ENCODE measurements at places on chromosomes 6 and 20.

- DNase-seq, result no peak
Measured at GRCh38 chr20:51409192-51409880, 133.2 kb downstream of the NFATC2 start.

DNA sequence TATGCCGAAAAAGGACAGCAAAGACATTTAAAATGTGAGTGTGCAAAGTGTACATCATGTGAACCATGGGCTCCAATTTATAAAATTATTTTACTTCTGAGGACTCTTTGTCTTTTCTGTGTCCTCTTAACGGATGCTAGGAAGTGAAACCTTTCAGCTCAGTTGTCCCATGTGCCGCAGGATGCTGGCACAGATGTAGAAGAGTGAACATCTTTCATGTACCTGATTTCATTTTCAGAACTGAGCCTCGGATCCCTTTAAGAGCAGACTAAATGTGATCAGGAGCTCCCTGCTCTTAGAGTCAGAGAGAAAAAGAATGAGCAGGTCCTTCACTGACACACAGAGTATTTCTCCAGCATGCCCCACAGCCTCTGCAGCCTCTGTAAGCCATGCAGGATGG is 27.6 kb upstream of the FUCA2 start:
- no peak for DNase-seq

DNA sequence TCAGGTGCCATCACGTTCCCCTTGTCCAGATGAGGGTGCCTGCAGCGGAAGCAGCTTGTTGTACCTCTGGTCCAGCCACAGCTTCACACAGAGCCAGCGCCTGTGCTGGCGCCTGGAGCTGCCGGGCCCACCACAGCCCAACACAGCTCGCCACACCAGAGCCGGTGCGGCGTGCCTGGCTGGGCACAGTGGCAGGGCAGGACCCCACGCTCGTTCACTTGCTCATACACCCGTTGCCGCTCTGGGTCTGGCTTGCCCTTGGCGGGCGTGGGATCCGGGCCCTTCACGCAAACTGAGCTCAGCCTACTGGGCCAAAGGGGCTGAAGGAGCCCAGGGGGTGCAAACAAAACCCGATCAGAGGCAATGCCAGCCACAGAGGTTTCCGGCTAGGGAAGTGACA is 492.5 kb upstream of the MANEA start:
- DNase-seq, result no peak

GRCh38 chr6:145813285-145814034 is 1.1 kb downstream of the FBXO30 start:
- no peak for DNase-seq

DNA sequence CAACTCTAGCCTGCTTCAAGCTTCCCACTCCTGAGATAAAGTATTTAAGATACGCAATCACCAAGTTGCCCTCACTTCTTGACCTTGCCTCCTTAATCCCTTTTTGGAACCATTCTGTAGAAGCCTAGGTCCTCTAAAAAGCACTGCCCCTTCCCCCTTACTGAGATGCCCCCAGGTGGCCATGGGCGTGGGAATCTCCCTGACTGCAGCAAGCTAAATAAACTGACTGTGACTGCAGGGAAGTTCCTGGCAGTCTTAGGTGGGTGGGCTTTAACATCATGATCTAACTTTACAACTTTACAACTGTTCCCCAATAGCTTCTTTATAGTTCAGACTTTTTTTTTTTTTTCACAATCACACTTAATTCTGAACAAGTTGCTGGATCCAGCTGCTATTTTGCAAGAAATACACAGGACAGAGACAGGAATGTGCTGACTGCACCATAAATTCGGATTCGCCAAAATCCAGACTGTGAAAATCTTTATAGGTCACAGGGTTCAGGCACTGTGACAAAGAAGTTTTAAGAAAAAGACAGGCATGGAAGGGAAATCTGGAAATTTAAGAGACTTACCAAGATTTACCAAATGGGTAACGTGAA is 344.2 kb upstream of the SULF2 start:
- no peak for DNase-seq

DNA sequence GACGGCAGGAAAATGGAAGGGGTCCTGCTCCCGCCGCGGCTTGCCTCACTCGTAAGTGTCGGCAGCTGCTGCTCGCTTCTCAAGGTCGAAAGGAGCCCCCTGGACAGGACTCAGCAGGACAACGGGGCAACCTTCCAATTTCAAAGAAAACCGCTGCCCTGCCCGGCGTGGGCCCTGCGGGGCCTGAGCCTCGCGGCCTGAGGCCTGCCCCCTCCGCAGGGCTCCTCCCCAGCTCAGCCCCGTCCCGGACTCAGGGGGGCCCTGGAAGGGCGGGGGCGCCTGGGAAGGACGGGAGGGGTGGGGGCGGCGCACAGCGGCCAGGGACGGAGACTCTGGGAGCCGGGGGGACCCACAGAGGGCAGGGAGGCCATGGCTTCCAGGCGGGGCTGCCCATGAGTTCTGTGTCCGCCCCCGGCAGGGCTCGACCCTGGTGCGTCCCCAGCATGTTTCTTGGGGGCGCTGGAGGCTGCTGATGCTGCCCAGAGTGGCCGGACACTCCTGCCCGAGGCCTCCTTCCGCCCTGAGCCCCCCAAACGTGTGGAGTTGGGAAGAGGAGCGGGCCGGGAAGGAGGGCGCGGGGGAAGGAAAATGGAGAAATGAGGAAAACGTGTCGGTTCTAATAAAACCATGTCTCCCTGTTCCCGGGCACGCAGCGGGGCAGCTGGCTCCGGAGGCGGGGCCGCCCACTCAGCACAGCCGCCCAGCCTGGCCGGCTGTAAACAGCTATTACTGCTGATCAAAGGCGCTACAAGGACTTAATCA is 114.6 kb downstream of the DLL1 start:
- DNase-seq, result no peak

DNA sequence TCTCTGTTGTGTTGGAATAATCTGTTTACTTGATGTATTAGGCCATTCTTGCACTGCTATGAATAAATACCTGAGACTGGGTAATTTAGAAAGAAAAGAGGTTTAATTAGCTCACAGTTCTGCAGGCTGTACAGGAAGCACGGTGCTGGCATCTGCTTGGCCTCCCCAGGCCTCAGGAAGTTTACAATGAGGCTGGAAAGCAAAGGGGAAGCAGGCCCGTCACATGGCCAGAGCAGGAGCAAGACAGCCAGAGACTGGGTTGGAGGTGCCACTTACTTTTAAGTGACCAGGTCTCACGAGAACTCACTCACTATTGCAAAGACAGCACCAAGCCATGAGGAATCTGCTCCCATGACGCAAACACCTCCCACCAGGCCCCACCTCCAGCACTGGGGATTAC is 50.6 kb upstream of the FUCA2 start:
- no peak for DNase-seq

GRCh38 chr6:84669945-84670344 is 94.5 kb downstream of the TBX18 start:
- DNase-seq, result no peak

- DNase-seq, result no peak
Measured at GRCh38 chr6:170276369-170277057, 14.4 kb downstream of the DLL1 start.

DNA sequence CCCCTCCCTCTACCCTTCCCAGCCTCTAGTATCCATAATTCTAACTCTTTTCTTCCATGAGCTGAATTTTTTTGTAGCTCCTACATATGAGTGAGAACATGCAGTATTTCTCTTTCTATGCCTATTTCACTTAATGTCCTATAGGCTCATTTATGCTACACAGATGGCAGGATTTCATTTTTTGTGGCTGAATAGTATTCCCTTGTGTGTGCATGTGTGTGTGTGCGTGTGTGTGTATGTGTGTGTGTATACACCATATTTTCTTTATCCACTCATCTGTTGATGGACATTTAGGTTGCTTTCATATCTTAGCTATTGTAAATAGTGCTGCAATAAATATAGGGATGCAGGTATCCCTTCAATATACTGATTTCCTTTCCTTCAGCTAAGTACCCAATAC is 101.0 kb downstream of the ADAT2 start:
- no peak for DNase-seq

- DNase-seq, result no peak
Measured at GRCh38 chr6:110635096-110635495, 158.7 kb upstream of the SLC22A16 start.

DNA sequence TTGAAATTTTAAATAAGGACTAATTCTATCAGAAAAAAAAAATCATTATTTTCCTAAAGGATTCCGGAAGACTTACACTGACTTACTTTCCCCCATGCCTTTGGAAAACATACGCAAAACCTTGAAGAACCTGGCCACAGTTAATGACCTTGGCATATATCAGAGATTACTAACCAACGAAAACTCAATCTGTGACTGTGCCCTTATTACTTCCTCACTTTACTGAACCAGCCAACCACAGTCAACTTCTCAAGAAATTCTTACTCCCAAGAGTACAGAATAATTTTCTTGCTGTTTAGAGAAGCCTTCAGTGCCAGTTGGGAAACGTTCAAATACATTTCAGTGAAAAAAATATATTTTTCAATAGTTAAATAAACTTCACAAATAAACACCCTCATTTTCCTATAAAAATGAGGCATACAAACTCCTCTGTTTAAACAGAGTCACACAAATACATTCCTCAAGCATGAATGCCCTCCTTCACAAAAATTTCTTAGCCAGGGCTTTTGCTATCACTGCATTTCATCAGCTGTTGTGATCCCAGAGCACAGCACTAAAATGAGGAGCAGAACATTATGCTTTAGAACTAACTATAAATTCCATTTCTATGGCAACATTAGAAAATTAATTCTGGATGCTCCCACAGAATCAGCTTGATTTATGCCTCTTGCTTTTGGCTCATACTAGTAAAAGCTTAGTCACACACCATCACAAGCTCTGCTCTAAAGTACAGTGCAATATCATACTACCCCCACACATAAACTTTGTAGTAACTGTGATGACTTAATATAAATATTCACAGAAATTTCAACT is 117.6 kb downstream of the DST start:
- no peak for DNase-seq

DNA sequence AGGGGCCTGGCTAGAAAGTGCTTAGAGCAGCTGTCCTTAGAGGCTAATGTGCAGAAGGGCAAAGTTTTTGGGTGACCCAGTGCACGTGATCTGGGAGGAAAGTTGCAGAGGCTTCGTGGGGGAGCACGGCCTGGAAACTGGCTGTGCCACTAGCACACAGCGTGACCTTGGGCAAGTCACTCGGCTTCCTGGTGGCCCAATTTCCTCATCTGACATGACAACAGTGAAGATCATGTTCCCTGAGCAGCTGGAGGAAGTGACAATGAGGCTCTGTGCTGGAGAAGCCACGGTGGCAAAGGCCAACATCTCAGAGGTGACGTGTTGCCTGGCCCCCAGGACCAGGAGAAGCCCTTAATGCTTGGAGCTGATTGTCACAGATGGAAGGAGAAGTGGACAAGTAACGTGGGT is 99.5 kb downstream of the FOXC1 start:
- DNase-seq, result no peak

- DNase-seq, result no peak
Measured at GRCh38 chr6:61203966-61204496, 1082.0 kb downstream of the KHDRBS2 start.

DNA sequence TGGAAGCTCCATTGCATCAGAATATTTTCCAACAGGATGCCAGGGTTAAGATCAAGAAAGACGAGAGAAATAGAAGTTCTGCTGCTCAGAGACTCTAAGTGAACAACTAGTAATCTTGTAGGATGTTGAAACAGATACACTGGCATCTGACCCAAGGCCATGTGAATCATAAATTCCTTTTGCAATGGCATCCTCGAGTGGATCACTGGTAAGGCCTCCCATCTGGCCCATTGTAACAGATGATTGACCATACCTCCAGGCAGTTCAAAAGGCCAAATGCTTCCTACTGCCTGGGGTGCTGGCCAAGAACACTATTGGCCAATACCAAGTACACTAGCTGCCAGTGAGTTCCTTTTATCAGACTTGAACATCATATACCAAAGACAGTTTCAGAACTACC is 9.9 kb upstream of the SLC17A3 start:
- DNase-seq, result no peak

DNA sequence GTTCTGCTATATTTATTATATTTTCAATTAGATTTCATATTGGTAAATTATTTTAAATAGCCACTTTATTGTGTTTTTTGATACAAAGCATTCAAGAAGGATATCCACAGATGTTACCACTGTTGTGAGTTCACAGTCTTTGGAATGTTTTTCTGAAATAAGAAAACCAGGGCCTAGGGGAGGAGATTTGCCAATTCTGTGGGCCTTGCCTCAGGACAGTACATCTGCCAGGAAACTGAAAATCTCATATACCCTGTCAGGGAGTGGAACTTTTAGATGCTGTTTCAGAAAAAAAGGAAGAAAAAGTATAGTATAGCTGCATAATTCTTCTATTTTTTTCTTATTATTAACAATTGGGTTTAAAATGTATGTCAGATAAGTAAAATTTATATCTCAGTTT is 995.9 kb upstream of the ADGRB3 start:
- DNase-seq, result no peak

DNA sequence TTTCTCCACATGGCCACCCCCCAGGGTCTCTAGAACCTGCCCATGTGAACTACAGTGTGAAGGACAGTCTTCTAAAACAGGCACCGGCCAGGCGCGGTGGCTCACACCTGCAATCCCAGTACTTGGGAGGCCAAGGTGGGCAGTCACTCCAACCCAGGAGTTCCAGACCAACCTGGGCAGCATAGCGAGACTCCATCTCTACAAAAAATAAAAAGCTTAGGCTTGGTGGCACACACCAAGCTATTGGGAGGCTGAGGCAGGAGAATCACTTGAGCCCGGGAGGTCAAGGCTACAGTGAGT is 13.7 kb downstream of the ACSS1 start:
- DNase-seq, result no peak

DNA sequence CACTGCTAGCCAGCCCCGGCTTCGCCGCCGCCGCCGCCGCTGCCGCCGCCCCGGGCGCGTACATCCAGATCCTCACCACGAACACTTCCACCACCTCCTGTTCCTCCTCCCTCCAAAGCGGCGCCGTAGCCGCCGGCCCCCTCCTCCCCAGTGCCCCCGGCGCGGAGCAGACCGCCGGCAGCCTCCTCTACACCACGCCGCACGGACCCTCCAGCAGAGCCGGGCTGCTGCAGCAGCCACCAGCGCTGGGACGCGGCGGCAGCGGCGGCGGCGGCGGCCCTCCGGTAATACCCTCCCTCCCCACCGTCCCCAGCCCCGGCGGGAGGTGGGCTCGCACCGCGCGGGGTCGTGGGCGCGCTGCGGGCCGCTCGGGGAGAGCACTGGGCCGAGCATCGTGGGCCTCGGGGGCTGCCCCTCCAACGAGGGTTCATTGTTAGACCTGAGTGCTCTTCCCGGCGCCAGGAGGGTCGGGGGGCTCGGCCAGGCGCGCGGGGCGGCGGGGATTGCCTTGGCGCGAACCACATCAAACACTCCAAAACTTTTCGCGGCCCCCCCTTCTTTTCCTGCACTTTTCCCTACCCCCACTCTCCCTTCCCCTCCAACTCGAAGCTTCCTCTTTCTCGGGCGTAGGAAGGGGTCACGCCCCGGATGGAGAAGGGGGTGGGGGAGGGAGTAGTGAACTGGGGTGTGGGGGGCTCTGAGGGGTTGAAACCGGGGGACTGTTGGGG is 827 bp downstream of the E2F3 start:
- DNase-seq, result no peak

- no peak for DNase-seq
Measured at GRCh38 chr6:35220711-35221110, 7.0 kb downstream of the SCUBE3 start.

- no peak for DNase-seq
Measured at GRCh38 chr6:138560130-138560860, 61.0 kb upstream of the NHSL1 start.
